ENCODE measurements at places on chromosomes 16 and 17. TPM values are rescaled to one million over a fixed set of nuclear protein-coding genes. Genes with fewer than 3 reads are reported as not detected.

Gene ZNF423
- 2.0 TPM for total RNA-seq

Gene PMFBP1
- not detected for total RNA-seq

Gene KRT25
- not detected for total RNA-seq

DNA sequence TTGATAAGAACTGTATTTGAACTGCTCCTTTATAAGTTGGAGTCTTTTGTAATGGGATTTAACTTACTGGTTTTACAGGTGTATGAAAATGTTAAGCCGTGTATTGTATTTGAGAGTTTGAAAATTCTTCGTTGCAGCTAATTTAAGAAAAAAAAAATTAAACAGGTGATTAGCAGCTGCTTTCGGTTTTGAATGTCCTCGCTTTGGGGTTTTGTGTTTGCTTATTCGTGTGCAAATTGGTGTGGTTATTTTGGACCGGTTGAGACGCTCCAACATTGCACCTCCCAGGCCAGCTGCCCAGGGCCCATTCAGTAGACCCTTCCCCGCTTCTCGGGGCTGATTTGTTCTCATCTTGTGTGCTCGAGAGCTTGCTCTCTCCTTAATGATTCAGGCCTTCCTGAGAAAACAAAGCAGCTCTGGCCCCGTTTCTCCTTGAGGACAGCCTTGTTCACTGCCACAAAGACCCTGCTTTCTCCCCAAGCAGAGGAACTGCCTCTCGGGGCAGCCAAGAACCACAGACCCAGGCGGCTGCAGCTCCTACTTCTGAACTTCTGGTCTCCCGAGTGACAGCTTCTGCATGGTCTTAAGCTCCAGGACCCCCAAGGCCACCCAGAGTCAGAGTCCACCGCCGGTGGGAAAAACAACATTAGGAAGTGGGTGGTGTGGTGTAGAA lies 100.5 kb downstream of the MSI2 start:
- no peak for DNase-seq

DNA sequence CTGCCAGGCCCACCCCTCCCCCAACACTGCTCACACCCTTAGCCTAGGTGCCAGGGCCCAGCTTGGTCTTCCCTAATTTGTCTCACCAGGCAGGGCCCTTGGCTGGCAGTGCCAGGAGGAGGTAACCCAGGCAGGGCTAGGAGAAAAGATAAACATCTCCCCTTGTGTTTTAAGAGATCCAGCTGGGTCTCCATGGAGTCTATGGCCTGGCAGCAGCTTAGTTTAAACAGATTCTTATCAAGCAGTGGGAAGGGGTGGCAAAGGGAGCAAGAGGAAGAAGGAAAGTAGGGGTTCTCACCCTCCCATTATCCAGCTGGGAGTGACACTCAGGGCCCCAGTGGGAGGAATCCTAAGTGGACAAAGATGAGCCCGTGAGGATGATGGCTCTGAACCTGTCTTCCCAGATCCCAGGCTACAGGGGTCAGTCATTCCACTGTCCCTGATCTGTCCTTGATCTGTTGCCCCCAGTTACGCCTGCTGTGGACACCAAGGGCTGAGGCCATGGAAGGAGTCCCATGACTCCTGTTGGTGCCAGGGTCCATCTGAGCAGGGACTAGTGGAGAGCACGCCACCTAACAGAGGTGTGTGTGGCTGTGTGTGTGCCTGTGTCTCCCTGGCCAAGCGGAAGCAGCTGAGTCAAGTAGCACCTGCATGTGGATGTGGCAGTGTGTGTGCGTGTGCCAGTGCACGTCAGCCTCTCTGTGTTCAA lies 47.4 kb upstream of the MEIOC start:
- no peak for DNase-seq

DNA sequence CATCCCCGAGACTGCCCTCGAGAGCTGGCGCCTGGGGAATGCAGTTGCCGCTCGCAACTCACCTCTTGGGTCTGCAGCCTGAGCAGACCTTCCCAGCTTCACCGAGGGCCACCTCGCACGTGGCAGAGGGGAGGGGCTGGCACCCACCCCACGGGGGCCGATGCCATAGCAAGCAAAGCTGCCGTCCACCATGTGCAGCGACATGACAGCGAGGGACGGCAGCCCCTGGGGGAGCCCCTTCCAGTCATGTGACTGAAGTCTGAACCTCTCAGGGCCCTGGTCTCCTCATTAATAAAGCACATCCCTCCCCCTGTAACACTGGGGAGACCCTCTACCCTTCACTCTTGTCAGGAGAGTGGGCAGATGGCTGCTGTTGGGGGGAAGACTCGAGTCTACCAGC lies 30.5 kb downstream of the CIBAR2 start:
- DNase-seq = no peak

- DNase-seq = no peak
These were observed 27.4 kb upstream of the GINS2 start for GRCh38 chr16:85716022-85716679.

Gene PIK3R5
- total RNA-seq = not detected

Gene NEUROD2
- not detected for total RNA-seq

DNA sequence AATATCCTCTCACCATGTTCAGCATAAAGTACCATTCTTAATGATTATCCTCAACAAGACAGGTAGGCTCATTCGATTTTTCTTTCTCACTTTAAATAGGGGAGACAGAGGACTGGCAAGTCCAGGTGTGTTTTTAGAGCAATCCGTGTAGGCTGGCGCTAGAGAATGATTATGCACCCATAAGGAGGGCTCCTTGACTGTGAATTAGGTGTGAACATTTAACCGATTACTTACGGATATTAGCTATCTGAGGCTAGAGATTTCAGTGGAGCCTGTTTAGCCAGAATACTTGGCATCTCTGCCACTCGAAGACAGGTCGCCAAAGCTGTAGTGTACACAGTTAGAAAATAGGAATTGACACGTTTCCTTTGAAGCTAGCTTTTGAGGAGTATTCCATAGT lies 1.9 kb downstream of the SEC14L1 start:
- DNase-seq = no peak

GRCh38 chr17:55451203-55451641 lies 29.6 kb upstream of the MMD start:
- peak; percentile 34 for DNase-seq

DNA sequence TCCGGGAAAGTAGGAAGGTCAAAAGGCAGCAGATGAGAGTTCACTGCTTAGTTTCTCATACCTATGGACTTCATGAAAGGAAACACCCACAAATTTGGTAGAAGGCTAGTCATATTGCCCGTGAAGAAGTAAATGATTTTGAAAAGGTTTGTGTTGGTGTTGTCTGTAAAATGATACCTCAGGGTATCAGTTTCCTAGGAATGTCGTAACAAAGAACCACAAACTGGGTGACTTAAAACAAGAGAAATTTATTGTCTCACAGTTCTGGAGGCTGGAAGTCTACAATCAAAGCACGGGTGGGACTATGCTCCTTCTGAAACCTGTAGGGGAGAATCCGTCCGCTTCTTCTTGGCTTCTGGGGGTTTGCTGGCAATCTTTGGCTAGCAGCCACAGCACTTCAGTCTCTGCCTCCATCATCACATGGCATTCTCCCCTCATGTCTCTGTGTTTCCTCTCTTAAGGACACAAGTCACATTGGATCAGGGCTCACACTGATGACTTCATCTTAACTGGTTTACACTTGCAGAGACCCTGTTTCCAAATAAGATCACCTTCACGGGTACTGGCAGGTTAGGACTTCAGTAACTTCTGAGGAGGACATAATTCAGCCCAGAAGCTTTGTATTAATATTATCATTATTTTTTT lies 2.0 kb upstream of the NAE1 start:
- DNase-seq = no peak

DNA sequence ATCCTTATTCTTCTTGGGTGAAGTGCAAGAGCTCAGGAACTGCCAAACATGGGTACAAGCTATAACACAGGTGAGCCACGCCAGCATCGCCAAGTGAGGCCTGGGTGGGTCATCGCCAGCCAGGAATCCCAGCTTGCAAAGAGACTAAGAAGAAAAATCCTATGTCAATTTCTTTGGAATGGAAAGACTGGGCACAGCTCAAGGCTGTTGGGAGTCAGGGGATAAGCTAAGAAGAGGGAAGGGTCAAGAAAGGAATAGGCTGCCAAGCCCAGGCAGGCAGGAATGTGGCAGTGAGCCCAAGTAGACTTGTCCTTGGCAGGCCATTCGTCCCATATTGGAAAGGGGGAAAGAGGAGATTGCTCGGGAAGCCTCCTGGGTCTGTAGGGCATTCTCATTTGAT lies 191.4 kb upstream of the CDH5 start:
- DNase-seq = no peak

- no peak for DNase-seq
These were observed 45.3 kb upstream of the HS3ST3A1 start for GRCh38 chr17:13646969-13647542.

DNA sequence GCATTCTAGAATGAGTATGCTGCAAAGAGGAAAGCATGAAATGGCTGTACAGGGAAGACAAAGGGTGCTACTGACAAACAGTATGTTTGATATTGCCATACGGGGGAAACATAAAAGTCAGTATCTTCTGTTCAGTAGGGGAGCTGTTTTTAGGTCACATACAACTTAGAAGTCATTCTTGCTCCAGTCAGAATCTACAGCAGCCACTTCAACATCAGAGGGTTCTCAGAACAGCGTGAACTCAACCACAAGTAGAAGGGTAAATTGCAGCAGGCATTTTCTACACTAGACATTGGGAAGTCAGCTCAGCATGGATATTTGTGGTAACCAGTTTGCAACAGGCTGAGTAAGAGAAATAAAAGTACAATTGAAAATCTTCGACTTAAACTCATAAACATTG lies 1241.8 kb upstream of the GOT2 start:
- no peak for DNase-seq

- DNase-seq = no peak
These were observed 148.2 kb downstream of the C16orf78 start for GRCh38 chr16:49521734-49522325.

Gene CCDC43
- 57.0 TPM for total RNA-seq

GRCh38 chr17:74544991-74545842 lies 698 bp downstream of the CD300C start:
- DNase-seq = no peak

- DNase-seq = no peak
These were observed 1.5 kb downstream of the PLA2G15 start for GRCh38 chr16:68246666-68247065.

DNA sequence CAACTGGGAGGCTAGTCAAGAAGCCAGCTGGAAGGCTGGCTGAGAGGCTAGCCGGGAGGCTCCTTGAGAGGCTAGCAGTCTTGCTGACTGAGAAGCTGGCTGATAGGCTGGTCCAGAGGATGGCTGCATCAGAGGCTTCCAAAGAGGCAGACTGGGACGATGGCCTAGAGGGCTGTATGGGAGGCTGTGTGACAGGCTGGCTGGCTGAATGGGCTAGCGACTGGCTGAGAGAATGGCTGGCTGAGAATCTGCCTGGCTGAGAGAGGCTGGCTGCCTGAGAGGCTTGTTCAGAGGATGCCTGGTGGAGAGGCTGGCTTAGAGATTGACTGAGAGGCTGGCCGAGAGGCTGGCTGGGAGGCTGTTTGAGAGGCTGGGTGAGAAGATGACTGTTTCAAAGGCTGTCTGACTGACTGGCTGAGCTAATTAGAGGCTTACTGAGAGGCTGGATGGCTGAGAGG lies 34.8 kb upstream of the ACSM2B start:
- no peak for DNase-seq

Gene FNDC8
- not detected for total RNA-seq

Gene CMTM2
- not detected for total RNA-seq

Data from Daoy (cell line).